ENCODE measurements at places on chromosomes 3 and 15. TPM values are rescaled to one million over a fixed set of nuclear protein-coding genes. Genes with fewer than 3 reads are reported as not detected.
A peak's percentile ranks its signal among the peaks of the same experiment; 100 is the strongest.

The VILL gene
- polyA plus RNA-seq, result 24.5 TPM

GRCh38 chr3:13884851-13885703 lies 5.2 kb upstream of the WNT7A start:
- peak; percentile 33 for DNase-seq
- peaks cover 7% of the 10 kb centered on the region for H3K4me1 ChIP-seq
- no peaks in the 10 kb centered on the region for H3K36me3 ChIP-seq
- no peak overlapping the region for H3K27ac ChIP-seq
- peaks cover 49% of the 10 kb centered on the region for H3K27me3 ChIP-seq

DNA sequence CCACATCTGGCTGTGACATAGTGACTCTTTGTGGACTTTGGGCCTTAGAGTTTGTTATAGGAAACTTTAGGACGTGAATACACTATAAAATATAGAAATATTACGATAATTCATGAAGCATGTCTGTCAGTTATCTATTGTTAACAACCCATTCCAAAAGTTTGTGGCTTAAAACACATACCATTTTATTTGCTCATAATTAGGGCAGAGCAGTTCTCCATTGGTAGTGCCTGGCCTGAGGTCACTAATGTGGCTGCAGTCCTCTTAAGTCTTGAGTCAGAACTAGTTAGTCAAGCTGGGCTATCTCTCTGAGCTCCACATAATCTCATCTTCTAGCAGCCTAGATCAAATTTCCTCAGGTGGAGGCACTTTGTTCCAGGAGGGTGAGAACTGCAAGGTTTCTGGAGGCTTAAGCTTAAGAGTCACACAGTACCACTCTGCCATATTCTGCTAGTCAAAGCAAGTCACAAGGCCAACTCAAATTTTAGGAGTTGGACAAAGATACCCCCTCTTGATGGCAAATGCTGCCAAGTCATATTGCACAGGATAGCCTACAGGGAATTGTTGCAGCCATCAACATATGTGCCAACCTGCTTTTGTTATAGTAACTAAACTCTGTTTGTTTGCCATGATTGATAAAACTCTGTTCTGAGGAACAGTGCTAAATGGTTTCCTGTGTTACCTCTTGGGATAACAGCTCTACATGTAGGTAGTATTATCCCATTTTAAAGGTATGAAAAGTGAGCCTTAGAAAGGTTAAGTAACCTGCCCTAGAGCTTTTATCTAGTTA lies 8.7 kb downstream of the ATXN7 start:
- no peaks in the 10 kb centered on the region for H3K27me3 ChIP-seq
- H3K4me3 ChIP-seq, result no peak overlapping the region
- DNase-seq, result no peak
- no peaks in the 10 kb centered on the region for H3K36me3 ChIP-seq
- H3K27ac ChIP-seq, result no peak overlapping the region

The SPTBN5 gene
- polyA plus RNA-seq, result 1.6 TPM

The CPA3 gene
- polyA plus RNA-seq, result 1.0 TPM

GRCh38 chr3:98574132-98574531 lies 19.3 kb downstream of the CPOX start:
- peaks cover 14% of the 10 kb centered on the region for H3K36me3 ChIP-seq
- H3K27me3 ChIP-seq, result no peaks in the 10 kb centered on the region
- no peaks in the 10 kb centered on the region for H3K4me1 ChIP-seq
- no peak overlapping the region for H3K4me3 ChIP-seq

The GPD1L gene
- 12.7 TPM for polyA plus RNA-seq

The STAB1 gene
- 315 TPM for polyA plus RNA-seq

DNA sequence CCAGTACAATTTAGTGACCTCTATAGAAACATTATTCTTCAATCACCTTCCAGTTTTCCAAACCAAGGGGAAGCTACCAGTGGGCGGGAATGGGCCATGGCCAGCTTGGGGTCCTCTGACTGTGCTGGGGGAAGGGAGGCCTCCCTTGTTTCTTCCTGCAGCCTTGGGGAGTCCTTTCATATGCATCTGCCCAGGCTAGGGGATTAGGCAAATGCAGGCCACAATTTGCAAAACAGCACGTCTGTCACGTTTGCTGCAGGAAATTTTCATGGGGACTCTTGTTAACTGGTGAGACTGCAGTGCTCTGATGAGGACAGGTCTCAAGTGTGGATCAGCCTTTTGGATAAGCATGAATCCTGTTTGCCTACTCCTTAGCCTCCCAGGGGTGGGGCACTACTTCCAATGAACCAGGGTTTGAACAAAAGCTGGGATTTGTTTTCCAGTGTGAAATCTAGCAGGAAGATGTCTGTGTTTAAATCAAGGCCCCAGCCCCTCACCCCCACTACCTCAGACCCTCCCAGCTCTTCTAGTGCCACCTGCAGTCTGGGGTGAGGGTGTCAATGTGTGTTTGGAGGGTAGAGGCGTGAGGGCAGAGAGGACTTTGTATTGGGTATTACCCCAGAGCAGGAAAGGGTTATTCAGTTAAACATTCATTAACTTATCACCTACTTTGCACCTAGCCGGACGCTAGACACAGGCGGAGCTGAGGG lies 219.9 kb downstream of the OPA1 start:
- DNase-seq, result no peak
- H3K36me3 ChIP-seq, result no peaks in the 10 kb centered on the region
- H3K4me1 ChIP-seq, result no peaks in the 10 kb centered on the region
- no peaks in the 10 kb centered on the region for H3K27me3 ChIP-seq
- no peak overlapping the region for H3K27ac ChIP-seq

DNA sequence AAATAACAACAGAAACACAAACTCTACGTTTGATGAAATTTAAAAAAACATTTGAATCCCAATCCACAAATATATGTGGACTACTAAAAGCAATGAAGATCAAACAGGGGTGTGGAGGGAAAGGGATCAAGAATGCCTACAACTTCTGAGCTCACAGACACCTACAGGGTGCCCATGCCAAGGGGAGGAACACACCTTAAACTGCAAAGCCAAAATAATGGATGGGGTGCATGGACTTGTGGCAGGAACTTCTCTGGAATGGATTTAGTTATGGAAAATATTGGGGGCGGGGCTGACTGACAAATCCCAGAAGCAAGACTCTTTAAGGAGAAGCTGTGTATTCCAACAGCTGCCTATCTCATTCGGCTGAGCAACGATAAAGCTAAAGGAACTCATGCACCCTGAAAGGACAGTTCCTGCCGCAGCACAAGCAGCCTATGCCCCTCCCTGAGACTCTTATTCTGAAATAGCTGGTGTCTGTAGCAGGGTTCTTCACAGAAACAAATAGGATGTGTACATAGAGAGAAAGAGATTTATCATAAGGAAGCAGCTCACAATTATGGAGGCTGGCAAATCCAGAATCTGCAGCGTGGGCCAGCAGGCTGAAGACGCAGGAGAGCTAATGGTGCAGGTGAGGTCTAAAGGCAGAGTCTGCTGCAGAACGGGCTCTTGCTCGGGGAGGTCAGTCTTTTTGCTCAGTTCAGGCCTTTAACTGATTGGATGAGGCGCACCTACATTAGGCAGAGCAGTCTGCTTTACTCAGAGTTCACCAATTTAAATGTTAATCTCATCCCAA lies 24.5 kb upstream of the PLA2G4D start:
- peak overlapping the region; percentile 46 for H3K27ac ChIP-seq

GRCh38 chr3:58234516-58234931 lies 3.1 kb upstream of the ABHD6 start:
- DNase-seq, result no peak
- peaks cover 7% of the 10 kb centered on the region for H3K4me1 ChIP-seq
- no peaks in the 10 kb centered on the region for H3K36me3 ChIP-seq
- peaks cover 23% of the 10 kb centered on the region for H3K27me3 ChIP-seq
- no peak overlapping the region for H3K27ac ChIP-seq

GRCh38 chr3:85781806-85782205 lies 823.0 kb downstream of the CADM2 start:
- no peaks in the 10 kb centered on the region for H3K36me3 ChIP-seq
- no peaks in the 10 kb centered on the region for H3K27me3 ChIP-seq
- no peak overlapping the region for H3K4me3 ChIP-seq
- no peak for DNase-seq

- H3K36me3 ChIP-seq, result no peaks in the 10 kb centered on the region
- no peak overlapping the region for H3K4me3 ChIP-seq
- no peaks in the 10 kb centered on the region for H3K27me3 ChIP-seq
- no peak overlapping the region for H3K27ac ChIP-seq
- no peak for DNase-seq
Observed at GRCh38 chr3:126666658-126667528, 12.0 kb upstream of the TXNRD3 start.

The GOLGA8Q gene
- 0.34 TPM for polyA plus RNA-seq

Measured in thymus (tissue), 14 donors.